CD4-positive, alpha-beta T cell treated with Interleukin-15 for 4 hours (primary cell): ENCODE measurements at places on chromosomes 11 and 22.

- no peak for DNase-seq
Measured at GRCh38 chr11:9616858-9617257, 43.4 kb downstream of the WEE1 start.

DNA sequence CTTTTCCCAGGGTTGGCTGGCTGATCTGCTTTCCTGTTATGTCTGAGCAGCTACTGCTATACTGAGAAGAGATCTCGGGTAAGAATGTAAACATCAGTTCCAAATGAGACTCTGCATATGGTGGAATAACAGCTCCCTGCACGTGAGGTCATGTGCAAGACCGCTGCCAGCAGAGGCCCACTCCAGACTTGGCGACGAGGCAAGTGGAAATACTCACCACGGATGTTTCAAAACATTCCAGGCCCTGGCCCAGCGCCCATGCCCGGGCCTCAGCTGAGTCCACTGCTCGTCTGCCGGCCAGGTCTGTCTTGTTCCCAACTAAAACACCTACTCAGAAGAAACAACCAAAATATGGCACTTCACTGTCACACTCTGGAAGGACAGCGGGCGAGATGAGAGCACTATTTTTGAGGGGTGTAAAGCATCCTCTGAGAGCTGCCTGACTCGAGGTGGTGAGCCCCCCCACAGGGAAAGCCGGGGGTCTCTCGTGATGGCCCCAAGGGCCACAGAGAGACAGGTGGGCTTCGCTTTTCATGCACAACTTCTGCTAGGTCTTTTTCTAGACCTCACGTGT lies 13.1 kb downstream of the IFT27 start:
- DNase-seq: no peak

- no peak for DNase-seq
Measured at GRCh38 chr11:66267039-66267378, 1.4 kb upstream of the RAB1B start.

DNA sequence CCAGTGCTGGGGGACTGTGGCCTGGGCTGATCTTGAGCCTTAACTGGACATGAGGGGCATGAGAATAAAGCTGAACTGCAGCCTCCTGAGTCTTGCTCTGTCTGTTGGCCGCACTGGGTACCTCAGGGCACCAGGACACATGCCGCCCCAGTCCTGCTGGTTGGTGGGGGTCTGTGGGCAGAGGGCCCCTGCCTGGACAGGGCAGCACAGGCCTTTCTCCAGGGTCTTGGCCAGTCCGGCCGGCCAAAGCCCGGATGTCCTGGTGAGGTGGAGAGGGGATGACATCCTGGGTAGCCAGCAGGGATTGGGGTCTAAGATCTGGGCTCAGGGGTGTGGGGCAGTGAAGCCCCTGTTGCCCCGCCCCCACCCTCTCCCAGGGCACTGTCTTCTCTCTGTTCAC lies 1.5 kb upstream of the RPS6KA4 start:
- no peak for DNase-seq

DNA sequence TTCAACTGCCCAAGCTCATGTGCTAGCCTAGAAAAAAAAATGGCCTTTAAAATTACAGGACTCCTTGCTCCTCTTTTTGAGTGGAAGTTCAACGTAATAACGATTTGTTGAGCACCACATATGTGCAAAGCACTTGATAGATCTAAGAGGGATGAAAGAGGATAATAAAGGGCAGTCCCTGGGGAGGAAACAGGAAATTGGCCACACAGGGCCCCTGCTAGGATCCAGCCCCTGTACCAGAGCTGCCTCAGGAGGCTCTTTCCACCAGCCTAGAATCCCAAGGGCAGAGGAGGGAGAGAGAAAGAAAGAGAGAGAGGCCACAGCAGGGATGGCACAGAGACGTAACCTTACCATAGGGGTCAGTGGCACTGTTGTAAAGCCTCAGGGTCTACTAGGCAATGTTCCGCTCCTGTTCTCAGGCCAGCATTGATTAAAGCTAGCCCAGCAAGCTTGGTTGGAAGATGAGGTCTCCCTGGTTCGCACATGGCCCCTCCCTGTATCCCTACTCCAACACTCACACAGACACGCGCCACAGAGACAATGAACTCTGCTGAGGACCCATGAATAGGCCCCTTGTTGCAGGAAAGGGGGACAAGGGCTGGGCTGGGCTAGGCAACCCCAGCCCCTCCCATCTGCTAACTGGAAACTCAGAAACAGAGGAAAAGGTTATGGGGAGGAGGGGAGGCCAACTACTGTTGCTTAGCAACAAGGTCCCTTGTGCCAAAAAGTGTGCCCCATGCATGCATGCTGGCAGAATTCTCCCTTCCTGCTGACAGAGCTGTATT lies at the start of gene TMPRSS5:
Gene TMPRSS5 (minus strand): TSS at position 438 of the 785 bp plus-strand sequence. CDS start 84 bp downstream, at position 354.
- no peak for DNase-seq

DNA sequence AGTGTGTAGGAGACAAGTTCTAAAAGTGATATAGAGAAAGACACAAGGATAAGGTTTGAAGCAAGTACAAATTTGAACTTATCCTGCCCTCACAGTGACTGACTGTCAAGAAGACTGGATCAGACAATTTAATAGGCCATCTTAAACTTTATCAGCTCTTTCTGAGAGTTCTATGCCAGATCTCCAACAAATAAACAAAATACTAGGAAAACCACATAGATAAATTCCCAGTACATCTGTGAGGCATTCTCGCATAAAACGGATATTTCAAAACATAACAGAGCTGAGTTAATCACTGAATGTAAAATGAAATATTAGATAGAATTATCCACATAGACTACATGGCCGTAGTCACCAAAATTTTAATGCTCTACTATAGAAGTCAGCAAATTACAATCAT lies 120.9 kb upstream of the LUZP2 start:
- no peak for DNase-seq

GRCh38 chr22:43042101-43042780 lies 27.3 kb upstream of the PACSIN2 start:
- DNase-seq: no peak

GRCh38 chr11:48022445-48022844 lies 42.1 kb downstream of the PTPRJ start:
- DNase-seq: no peak

- no peak for DNase-seq
Measured at GRCh38 chr11:2537010-2537705, 92.3 kb downstream of the KCNQ1 start.

DNA sequence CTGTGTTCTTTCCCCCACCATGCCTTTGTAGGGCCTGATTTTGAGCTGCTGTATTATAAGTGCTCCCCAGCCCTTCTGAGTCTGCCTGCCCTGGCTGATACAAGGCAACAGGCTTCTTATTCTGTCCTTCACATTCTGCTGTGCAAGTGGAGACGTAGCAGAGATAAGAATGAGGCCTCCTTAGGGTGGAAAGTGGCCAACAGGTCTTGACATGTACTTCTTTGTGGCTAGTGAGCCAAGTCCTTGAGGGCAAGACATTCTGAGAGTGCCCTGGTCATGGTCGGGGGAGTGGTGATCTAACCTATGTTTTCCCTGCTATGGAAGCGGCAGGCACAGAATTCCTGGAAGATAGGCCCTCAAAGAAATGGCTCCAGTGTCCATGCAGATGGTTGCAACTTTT lies 235.7 kb upstream of the CADM1 start:
- no peak for DNase-seq

GRCh38 chr11:2572491-2573239 lies 127.1 kb downstream of the KCNQ1OT1 start:
- DNase-seq: no peak

GRCh38 chr11:66004186-66004585 lies 1.9 kb downstream of the BANF1 start:
- no peak for DNase-seq

GRCh38 chr22:19285831-19286230 lies 5.7 kb downstream of the CLTCL1 start:
- DNase-seq: no peak

- no peak for DNase-seq
Measured at GRCh38 chr11:130766650-130767565, 149.4 kb downstream of the SNX19 start.

- no peak for DNase-seq
Measured at GRCh38 chr11:96339706-96340554, 3.1 kb downstream of the MAML2 start.

- peak; percentile 66 for DNase-seq
Measured at GRCh38 chr22:46758867-46759290, 3.6 kb upstream of the TBC1D22A start.

DNA sequence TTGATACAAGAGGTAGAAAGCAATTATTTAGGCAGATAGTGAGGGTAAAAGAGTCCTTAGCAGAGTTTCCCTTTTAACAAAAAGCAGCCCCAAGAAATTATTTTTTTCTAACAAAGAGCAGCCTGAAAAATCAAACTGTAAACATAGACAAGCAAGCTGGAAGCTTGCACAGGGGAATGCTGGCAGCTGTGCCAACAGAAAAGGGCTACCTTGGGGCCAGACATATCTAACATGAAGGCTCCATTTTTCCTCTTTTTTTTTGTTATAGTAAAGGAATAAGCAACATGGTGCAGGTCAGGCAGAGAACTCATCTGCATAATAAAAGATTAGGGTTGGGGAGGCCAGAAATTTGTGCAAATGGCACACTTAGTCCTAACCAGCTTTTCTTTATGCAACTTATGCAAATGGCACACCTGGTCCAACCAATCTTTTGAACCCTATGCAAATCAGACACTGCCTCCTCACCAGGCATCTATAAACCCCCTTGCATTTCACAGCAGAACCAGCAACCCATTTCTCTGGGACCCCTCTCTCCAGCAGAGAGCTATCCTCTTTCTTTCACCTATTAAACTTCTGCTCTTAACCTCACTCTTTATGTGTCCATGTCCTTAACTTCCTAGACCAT lies 41.8 kb downstream of the PDGFD start:
- DNase-seq: no peak

GRCh38 chr22:27130906-27131305 lies 473.5 kb downstream of the MIAT start:
- DNase-seq: no peak

DNA sequence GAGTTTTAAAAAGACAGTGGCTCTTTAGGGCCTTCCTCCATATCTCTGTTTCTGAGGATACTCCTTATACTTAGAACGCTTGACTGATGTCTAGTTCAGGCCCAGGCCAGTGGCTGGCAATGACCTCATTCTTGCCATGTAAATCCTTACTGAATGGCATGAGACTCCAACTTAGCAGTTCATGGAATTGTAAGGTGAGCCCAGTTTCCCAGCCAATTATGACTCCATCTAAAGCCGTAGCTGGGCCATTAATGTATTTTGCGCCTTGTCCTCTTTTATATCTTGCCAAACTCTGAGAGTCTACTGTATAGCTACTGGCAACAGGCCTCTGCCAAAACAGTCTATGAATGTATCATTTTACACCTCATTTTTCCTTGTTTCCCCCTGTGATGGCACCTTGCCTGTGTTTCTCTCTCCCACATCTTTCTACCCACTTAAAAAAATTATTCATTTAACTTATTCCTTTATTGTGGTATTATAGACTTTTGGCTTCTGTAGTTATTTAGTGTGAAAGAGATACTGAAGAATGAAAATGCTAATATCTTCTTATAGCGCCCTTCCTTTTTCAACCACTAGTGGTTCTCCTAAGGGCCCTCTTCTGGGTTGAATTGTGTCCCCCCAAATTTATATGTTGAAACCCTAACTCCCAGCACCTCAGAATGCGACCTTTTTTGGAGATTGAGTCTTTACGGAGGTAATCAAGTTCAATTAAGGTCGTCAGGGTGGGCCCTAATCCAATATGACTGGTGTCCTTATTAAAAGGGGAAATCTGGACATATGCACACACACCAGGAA lies 67.4 kb downstream of the ZNRF3 start:
- DNase-seq: no peak

- DNase-seq: no peak
Measured at GRCh38 chr11:127376301-127376700, 375.7 kb upstream of the KIRREL3 start.

DNA sequence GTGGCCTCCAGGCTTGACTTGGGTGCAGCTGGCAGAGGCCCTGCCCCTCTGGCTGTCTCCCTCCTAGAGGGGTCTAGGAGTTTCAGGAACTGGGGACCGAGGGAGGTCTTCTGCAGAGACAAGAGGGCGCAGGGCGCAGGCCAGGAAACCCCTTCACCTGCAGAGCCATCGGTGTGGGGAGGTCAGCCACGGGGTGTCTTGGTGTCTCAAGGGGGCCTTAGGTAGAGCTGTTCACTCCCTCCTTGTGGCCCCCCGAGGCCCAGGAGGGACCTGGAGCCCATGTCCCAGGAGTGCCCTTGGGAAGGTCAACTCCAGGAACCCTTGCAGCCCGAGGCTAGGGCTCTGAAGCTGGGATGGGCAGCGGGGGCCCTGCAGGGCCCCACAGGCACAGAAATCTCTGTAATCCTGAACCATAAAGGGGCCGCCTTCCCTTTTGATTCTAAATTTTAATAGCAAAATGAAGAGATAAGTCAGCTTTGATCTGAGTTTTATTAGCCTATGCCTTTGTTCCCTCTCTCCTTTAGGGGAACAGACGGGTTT lies 31.4 kb upstream of the TH start:
- no peak for DNase-seq

DNA sequence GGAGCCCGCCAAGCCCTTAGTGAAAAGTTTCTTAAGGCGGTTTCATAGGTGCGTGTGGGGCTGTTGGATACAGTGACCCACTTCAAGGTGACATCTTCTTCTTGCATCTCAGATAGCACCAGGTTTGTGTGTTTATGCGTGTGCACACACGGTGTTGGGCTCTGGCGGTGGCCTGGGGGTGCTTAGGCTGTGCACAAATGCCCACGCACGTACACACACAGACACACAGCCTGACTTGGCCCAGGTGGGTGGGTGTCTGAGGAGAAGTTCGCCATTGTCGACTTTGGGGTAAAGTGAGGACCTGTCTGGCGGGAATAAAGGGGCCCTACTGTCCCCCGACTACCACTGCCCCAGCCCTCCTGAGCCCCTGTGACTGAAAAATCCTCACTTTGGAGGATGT lies 103.8 kb downstream of the KCNQ1 start:
- no peak for DNase-seq

DNA sequence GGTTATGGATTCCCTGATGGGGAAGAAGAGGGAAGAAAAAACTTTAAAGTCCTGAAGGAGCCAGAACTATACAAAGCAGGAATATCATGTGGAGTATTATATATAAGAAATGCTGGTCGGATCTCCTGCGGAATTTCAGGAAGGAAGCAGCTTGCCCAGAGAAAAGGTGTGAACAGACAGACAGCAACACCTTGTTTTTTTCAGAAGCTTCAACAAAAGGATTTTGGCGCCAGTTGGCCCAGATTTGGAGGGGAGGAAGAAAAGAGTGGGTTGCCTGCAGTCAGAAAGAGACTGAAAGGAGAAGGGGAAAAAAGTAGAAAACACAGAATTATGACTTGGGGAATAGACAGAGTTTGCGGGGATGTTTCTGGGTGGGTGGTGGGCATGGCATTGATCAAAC lies 45.2 kb downstream of the SEZ6L start:
- DNase-seq: no peak
